ENCODE measurements at places on chromosomes 5 and 9.

DNA sequence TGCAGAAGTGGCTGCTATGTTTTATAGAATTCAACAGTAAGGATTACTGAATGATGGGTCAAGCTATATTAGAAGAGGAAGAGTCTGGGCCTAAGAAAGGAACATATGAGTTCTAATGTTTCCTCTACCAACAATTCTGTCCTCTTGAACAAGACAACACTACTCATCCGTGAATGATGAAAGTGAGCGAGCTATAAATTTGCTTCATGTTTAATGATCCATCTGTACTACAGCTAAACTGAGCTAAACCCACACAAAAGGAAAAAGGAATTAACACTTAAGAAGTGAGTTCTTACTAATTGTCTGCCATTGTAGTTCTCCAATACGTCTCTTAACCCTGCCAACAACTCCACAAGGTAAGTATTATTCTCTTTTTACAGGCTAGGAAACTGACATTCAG lies 204.4 kb downstream of the GLIS3 start:
- DNase-seq = no peak

GRCh38 chr5:124054564-124054963 lies 542.6 kb downstream of the CSNK1G3 start:
- DNase-seq = no peak

DNA sequence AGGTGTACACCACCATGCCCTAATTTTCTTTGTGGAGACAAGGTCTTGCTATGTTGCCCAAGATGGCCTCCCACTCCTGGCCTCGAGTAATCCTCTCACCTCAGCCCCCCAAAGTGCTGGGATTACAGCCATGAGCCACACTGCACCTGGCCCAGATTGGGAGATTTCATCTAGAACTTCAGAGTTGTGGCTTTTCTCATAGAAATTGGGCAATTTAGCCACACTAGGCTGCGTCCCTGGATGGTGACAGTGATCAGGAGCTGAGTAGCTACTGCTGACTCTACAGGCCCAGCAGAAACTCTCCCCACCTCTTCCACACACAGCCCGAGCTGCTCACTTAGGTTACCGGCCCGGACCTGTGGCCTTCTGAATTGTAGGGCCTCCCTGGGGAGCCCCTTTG lies 7.7 kb downstream of the PFN3 start:
- DNase-seq = no peak

DNA sequence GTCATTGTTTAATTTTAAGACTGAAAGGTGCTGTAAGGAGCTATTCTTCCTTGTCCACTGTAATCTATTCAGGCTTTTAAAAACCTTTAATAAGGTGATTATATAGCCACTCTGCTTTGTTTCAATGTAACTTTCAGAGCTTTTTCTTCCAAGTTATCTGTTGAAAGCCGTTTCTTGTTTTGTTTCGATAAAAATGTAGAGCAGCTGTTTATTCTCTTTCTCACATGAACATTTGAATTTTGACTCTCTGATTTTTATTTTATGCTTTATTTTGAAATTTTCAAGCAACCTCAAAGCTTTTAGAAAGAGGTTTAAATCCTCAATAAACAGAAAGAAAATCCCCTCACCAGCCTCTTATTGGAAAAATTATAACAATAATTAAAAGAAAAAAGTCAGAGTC lies 47.2 kb downstream of the CPEB4 start:
- DNase-seq = no peak
